IMR-90 (cell line): ENCODE measurements at places on chromosomes 5 and 9. TPM values are rescaled to one million over a fixed set of nuclear protein-coding genes. Genes with fewer than 3 reads are reported as not detected.

Gene CFAP90
- total RNA-seq, result not detected in 2 replicates

Gene SLC23A1
- not detected in 2 replicates for total RNA-seq

GRCh38 chr9:131410044-131410491, 16.2 kb downstream of the PRRC2B start:
- no peak overlapping the region for H3K4me3 ChIP-seq
- H3K36me3 ChIP-seq, result 0 out of 2 replicates have a peak, but pooled peaks cover 2% of the 10 kb centered on the region
- peak; percentile 55 for DNase-seq
- H3K27ac ChIP-seq, result no peak overlapping the region

DNA sequence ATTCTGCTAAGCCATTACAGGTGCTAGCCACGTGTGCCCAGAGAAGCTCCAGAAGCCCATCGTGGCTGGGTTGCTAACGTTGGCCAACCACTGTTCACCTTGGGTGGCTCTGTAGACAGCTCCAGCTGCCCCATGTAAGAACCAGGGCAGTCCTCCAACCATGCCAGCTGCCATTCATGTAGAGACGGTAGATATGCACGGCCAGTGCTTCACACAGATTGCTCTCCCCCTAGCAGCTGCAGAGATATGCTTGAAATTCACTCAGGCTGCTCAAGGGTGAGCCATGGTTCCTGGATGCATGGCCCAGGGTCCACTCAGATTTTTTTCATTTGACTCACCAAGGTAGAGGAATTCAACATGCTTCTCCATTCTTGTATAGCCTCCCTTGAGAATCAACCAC, 31.0 kb downstream of the GADD45G start:
- H3K27ac ChIP-seq, result no peak overlapping the region
- H3K4me1 ChIP-seq, result no peaks in the 10 kb centered on the region
- H3K4me3 ChIP-seq, result no peak overlapping the region
- peaks cover 5% of the 10 kb centered on the region; the same call in 1 of the 2 replicates for H3K27me3 ChIP-seq

GRCh38 chr9:16869131-16869881, 1.2 kb downstream of the BNC2 start:
- H3K4me1 ChIP-seq, result peaks cover 11% of the 10 kb centered on the region
- peaks cover 2% of the 10 kb centered on the region for H3K36me3 ChIP-seq
- peak overlapping the region; percentile 90 for H3K27ac ChIP-seq
- no peaks in the 10 kb centered on the region for H3K27me3 ChIP-seq
- H3K4me3 ChIP-seq, result peak overlapping the region; percentile 89
- peak; percentile 50 for DNase-seq

- peak; percentile 95 for DNase-seq
- peaks cover 2% of the 10 kb centered on the region; the same call in 1 of the 2 replicates for H3K36me3 ChIP-seq
- H3K4me1 ChIP-seq, result peaks cover 15% of the 10 kb centered on the region
- no peak overlapping the region for H3K4me3 ChIP-seq
- H3K27me3 ChIP-seq, result no peaks in the 10 kb centered on the region
Measured at GRCh38 chr5:143350751-143351602, 52.5 kb downstream of the NR3C1 start.

DNA sequence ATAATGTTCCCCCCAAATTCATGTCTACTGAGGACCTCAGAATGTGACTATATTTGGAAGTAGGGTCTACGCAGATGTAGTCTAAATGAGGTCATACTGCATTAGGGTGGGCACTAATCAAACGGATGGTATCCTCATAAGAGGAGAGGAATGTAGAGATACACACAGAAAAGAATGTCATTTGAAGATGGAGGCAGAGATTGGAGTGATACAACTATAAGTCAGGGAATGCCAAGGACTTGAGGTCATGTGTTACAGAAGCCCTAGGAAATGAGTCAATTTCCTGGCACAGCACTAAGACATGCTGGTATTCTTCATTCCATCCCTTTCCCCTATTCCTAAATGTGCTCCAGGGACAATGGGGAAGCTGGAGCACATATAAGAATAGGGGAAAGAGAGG, 758 bp upstream of the PDCD1LG2 start:
- peak overlapping the region; percentile 93; the same call in 1 of the 2 replicates for H3K27ac ChIP-seq
- H3K4me3 ChIP-seq, result no peak overlapping the region
- no peaks in the 10 kb centered on the region for H3K36me3 ChIP-seq
